ENCODE measurements at places on chromosomes 7 and 10. TPM values are rescaled to one million over a fixed set of nuclear protein-coding genes. Genes with fewer than 3 reads are reported as not detected.

- no peak for DNase-seq
Observed at GRCh38 chr7:70193514-70193913, 595.2 kb downstream of the AUTS2 start.

GRCh38 chr7:116500078-116500853 lies 728 bp downstream of the CAV2 start:
- DNase-seq = no peak

GRCh38 chr7:514651-515598 lies 4.7 kb downstream of the PDGFA start:
- DNase-seq = no peak

GRCh38 chr7:10568891-10569290 lies 404.8 kb upstream of the PHF14 start:
- DNase-seq = no peak

Gene PTPRE
- 43.3 TPM for total RNA-seq

DNA sequence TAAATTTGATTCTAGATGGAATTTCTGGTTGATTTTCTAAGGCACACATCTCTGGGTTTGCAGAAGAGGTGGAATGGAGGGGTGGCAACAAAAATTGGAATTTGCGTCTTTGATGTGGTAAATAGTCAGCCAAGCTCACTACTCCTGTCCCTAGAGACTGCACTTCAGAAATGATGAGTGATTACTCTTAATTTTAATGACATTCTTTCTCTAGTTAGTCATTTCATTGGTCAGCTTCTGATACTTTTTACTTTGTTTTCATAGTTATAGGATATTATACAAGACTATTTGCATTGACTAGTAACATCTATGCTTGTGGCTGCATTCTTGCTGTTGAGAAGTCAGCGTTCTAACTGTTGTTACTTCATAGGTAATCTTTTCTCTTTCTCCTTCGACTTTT lies 658.3 kb downstream of the SUGCT start:
- DNase-seq = no peak

DNA sequence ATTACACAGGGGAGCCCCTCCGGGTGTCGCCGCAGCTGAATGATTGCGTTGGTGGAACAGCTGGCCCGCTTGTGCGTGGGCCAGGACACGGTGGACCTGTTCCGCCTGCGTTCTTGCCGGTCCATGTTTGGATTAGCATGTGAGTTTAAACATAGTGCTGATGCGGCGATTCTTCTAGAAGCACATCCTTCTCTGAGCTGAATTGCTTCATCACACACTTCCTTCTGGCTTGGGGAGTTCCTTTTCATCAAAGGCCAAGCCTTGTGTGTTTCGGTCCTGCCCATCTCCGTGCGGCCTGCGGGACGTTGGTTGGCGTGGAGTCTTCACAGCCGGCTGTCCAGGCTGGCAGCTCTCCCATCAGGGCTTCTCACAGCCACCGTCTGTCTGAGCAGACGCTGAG lies 45.5 kb upstream of the SLC29A4 start:
- DNase-seq = no peak

GRCh38 chr10:120732067-120732466 lies 119.1 kb upstream of the WDR11 start:
- DNase-seq = peak; percentile 29

DNA sequence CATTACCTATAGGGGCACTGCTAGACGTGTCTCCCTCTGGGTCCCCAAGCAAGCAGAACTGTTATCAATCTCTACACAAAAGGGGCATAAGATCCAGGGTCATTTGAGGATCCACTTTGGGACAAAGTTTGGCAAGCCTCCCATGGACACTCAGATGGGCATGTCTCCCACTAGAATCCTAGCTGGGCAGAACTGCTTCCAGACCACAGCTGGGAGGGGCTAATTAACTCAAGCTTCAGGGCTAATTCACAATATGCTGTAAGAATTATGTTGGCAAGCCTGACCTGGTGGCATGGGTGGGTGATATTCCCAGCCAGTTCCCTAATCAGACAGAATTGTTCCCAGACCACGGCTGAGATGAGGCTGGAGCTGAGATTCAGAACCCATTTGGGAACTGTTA lies 738.4 kb upstream of the FZD8 start:
- DNase-seq = no peak

- DNase-seq = no peak
Observed at GRCh38 chr7:45224832-45225231, 67.2 kb downstream of the RAMP3 start.

GRCh38 chr7:150476819-150477631 lies 26.6 kb downstream of the GIMAP8 start:
- DNase-seq = no peak

DNA sequence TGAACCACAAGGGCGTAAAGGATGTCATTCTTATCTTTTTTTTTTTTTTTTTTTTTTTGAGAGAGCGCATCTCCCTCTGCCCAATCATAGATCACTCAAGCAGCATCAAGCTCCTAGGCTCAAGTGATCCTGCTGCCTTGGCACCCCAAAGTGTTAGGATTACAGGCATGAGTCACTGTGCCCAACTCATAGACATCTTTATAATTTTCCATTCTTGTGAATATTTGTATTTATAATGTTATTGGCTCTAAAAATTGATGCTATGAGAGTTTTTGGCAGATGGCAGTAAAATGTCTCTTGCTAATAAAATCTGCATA lies 128.7 kb downstream of the AKR1D1 start:
- DNase-seq = no peak

DNA sequence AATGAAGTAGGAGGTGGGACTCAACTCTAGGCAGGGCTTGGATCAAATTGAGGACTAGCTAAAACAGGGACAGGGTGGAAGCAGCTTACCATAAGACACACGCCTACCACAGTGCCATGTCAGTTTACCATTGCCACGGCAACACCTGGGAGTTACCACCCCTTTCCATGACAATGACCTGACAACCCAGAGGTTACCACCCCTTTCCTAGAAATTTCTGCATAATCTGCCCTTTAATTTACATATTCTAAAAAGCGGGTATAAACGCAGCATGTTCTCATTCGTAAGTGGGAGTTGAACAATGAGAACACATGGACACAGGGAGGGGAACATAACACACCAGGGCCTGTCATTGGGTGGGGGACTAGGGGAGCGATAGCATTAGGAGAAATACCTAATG lies 72.7 kb downstream of the GCC1 start:
- no peak for DNase-seq

GRCh38 chr10:116300542-116300941 lies 23.7 kb upstream of the CCDC172 start:
- DNase-seq = no peak

DNA sequence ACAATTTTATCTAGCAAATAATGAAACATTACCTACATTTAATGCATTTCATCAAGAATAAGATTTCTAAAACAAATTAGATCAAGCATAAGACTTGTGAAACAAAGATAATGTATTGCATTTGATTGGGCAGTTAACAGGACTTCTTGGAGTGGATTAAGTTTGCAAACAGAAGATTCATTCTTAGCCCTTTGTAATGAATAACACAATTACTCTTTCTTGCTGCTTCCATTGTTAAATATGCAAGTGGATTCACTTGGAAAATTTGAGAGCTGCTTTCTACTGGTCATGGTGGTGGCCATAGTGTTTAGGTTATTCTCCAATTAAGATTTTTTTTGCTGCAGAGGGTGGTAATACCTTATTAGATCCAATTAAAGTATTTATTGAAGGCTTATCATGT lies 6.0 kb downstream of the PPP1R9A start:
- DNase-seq = no peak

DNA sequence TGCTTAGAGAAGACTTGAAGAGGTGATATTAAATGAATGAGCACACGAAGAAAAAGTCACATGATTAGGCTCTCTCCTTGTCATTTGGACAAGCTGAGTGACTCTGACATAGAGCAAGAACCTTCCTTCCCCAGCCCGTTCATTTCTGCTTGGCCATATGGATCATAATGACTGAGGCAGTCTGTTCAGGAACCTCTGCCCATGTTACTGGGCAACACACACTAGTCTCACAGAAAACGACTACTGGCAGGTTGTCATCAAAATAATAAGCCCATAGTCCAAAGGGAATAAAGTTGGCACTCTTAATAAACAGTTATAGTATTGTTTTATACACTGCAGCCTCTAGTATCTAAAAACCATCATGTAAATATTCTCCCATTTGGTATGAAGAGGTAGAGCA lies 635.0 kb downstream of the REEP3 start:
- no peak for DNase-seq

GRCh38 chr7:9507290-9507689 lies 1073.9 kb downstream of the NXPH1 start:
- no peak for DNase-seq

Gene PRRT4
- total RNA-seq = not detected

- DNase-seq = no peak
Observed at GRCh38 chr7:159147246-159147645, 2.6 kb upstream of the VIPR2 start.

DNA sequence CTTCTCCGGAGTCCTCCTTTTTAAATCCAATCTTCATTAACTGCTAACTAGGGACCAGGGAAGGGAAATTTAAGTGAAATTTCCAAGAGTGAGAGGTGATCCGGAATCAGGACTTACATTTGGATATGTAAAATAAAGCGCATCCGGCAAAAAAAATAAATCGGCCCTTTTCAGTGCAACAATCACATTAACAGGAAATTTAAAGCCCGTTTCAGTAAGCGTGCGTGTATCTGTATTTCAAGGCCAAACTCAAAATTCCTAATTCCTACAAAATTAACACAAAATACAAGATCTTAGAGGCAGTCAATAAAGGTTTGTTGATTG lies 771 bp downstream of the DNAJC9 start:
- no peak for DNase-seq

Gene NPY4R
- total RNA-seq = not detected

DNA sequence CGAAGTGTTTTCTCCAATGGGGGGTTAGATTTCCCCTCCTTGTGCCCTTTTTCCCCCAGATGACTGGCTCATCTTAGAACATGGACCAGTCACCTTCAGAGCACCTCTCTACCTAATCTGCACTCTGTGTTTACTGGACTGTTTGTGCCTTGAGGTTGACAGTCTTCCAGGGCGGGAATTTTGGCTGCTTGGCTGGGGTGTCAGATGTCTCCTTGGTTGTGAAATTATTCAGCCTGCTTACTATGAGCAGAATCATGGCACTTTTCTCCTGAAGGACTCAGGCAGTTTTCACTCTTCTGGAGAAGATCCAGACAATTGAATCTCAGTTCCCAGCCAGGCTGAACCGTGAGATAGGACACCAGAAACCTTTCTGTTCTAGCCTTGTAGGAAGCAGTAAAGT lies 60.3 kb upstream of the NFKB2 start:
- no peak for DNase-seq

DNA sequence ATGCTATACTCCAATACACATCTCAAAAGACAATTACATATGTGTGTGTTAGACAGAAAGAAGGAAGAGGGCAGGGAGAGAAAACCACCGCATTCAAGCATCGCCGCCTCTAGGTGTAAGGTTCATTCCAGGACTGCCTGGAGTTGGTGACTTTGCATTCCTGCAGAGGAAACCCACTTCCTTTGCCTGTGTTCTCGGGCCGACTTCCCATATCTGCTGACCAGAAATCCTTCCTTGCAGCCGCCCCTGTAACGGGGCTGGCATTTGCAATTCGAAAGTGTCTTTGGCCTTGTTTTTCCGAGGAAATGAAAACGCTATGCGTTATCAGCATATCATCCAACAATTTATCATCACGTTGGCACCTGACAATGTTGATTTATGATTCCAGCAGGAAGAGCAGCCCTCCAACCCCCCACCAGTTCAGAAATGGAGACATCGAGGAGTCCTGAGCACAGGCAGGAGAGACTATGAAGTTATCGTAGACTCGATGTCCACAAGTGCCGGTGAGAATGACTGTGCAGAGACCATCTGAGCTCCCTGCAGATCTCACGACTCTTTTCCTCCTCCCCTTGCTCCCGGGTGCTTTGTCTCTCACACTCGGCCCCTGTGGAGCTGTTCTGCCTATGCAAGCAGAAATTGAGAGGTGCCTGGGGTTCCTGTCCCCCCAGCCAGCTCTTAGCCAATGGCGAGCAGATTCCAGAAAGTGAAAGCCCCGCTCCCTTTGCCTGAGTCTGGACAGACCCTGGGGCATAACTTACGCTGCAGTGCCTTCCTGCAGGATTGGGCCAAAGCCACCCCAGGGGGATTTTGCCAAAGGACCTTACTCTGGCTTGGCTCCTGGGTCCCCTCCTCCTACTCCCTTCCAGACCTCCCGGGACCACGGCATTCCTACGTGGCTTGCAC lies 68.9 kb upstream of the FOXK1 start:
- peak; percentile 10 for DNase-seq

GRCh38 chr10:123284022-123284421 lies 129.8 kb downstream of the BUB3 start:
- no peak for DNase-seq

DNA sequence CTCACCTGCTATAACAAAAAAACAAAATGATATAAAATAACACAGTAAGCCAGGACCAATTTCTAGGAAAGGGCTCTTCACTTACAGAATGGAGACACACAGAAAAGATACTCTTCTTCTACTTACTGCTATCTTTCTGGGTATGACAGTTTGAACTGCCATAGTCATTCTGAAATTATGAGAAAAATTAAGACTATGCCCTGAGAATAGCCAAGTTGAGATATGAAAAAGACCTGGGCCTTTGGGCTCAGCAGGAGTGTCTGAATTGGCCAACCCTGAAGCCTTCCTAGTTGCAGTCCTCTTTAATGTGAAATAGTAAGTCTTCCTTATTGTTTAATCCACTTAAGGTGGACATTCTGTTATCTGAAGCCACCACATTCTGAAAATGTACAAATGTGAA lies 519.5 kb downstream of the GRID1 start:
- DNase-seq = no peak

- no peak for DNase-seq
Observed at GRCh38 chr10:96843823-96844222, 11.7 kb downstream of the LCOR start.

GRCh38 chr10:24382979-24383663 lies 174.2 kb downstream of the KIAA1217 start:
- DNase-seq = peak; percentile 2

Gene HHEX
- 50.5 TPM for total RNA-seq

Gene PON3
- 0.20 TPM for total RNA-seq

DNA sequence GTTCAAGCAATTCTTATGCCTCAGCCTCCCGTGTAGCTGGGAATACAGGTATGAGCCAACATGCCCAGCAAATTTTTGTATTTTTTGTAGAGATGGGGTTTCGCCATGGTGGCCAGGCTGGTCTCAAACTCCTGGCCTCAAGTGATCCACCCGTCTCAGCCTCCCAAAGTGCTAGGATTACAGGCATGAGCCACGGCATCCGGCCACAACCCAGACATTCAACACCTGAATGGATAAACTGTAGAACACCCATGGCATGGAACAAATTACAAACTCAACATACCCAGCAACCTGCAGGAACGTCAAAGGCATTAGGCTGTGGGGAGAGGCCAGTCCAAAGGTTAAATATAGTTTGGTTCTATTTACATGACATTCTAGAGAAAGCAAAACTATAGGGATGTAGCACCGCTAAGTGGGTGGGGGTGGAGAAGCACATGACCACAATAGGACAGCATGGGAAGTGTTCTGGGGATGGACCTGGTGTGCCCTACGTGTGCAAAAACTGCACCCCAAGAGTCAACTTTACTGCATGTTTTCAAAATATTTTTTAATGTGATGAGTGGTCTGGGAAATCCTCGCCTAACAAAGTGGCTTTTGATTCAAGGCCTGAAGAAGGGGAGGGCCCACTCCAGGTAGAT lies 6.5 kb upstream of the PGAM2 start:
- no peak for DNase-seq

Measured in pulmonary artery endothelial cell (primary cell).